ENCODE measurements at places on chromosomes 12 and 14. TPM values are rescaled to one million over a fixed set of nuclear protein-coding genes. Genes with fewer than 3 reads are reported as not detected.

Gene RNU4-1
- under 0.01 TPM for total RNA-seq

Gene IL22
- not detected for total RNA-seq

Gene AMN
- total RNA-seq: under 0.01 TPM

Gene FSCB
- total RNA-seq: not detected

Gene ACSS3
- 32.9 TPM for total RNA-seq

Gene STAC3
- 0.26 TPM for total RNA-seq

Gene PTGDR
- not detected for total RNA-seq

Gene OR11H6
- total RNA-seq: not detected

Gene NCAPD2
- 18.7 TPM for total RNA-seq

Gene POTEM
- total RNA-seq: not detected

Gene THTPA
- 24.1 TPM for total RNA-seq

DNA sequence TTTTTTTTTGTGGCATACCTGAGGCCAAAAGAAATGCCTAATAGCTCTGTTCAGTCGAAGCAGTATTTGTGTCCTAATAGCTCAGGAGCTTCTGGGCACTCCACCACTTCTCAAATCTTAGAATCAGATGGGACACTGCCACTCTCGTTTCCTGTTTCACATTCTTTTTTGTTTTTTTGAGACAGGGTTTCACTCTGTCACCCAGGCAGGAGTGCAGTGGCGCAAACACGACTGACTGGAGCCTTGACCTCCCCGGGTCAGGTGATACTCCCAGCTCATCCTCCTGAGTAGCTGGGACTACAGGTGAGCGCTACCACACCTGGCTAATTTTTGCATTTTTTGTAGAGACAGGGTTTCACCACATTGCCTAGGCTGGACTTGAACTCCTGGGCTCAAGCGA lies 52.7 kb downstream of the SPPL3 start:
- no peaks in the 10 kb centered on the region for H3K4me1 ChIP-seq
- H3K27ac ChIP-seq: no peak overlapping the region
- H3K27me3 ChIP-seq: no peaks in the 10 kb centered on the region
- DNase-seq: no peak
- H3K36me3 ChIP-seq: no peaks in the 10 kb centered on the region

DNA sequence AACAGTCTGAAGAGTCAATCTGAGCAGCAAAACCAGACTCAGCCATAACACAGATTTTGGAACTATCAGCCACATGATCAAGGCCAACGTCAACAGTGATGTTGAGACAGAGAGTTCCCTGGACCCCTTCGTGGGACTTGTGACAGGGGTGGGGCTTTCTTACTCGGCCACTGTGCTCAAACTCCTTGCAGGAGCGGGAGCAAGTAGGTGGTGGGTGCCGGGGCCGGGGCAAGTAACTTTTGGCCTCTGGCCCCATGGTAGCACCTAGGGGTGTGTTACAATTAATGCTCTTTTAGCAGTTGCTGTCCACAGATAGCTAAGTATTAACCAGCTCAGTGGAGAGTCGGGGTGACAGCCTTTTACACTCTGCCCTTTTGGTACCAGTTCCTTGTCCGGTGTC lies 384.4 kb downstream of the NUAK1 start:
- no peak for DNase-seq
- no peaks in the 10 kb centered on the region for H3K4me1 ChIP-seq
- no peaks in the 10 kb centered on the region for H3K27me3 ChIP-seq
- H3K27ac ChIP-seq: no peak overlapping the region
- H3K4me3 ChIP-seq: no peak overlapping the region

DNA sequence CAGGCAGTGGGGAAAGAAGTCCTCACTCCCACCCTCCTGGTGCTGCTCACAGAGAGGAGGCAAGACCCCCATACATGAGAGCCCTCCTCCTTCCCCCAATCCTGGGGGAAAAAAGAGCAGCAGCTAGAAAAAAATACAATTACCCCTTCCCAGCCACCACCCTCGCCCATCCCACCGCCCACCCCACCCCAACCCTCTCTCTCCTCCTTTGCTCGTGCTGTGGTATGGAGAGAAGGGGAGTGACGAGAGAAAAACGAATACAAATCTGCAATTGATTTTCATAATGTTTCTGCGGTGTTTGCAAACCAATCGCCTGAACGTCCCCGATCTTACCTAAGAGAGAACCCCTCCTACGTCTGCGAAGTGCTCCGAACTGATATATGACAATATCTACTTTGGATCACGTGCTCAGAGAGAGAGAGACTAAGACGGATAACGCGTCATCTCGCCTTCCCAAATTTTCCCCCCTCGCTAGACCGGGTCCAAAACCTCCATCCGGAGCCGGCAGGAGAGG lies at the start of gene HOXC11:
Gene HOXC11, plus strand, starts transcription at position 405 of the 514 bp plus-strand sequence. CDS start 116 bp downstream, outside the sequence.
- no peak for DNase-seq
- H3K4me3 ChIP-seq: no peak within 1 kb of the TSS
- no peak within 1 kb of the TSS for H3K27ac ChIP-seq
- H3K27me3 ChIP-seq: peaks cover 89% of the 10 kb centered on the region
- H3K4me1 ChIP-seq: no peaks in the 10 kb centered on the region

GRCh38 chr14:101193106-101193844 lies 289.8 kb upstream of the RTL1 start:
- DNase-seq: no peak
- H3K4me1 ChIP-seq: no peaks in the 10 kb centered on the region
- H3K4me3 ChIP-seq: no peak overlapping the region
- H3K36me3 ChIP-seq: no peaks in the 10 kb centered on the region

- no peaks in the 10 kb centered on the region for H3K4me1 ChIP-seq
- no peak overlapping the region for H3K27ac ChIP-seq
- H3K4me3 ChIP-seq: no peak overlapping the region
- H3K36me3 ChIP-seq: peaks cover 7% of the 10 kb centered on the region
- DNase-seq: peak; percentile 21
- H3K27me3 ChIP-seq: no peaks in the 10 kb centered on the region
These were observed 32.6 kb downstream of the CPSF2 start for GRCh38 chr14:92154283-92154942.

- no peaks in the 10 kb centered on the region for H3K36me3 ChIP-seq
- no peaks in the 10 kb centered on the region for H3K27me3 ChIP-seq
- peak; percentile 53 for DNase-seq
These were observed 3.5 kb upstream of the ANKRD52 start for GRCh38 chr12:56261503-56262232.

- no peaks in the 10 kb centered on the region for H3K36me3 ChIP-seq
- H3K4me3 ChIP-seq: no peak overlapping the region
- H3K4me1 ChIP-seq: peaks cover 5% of the 10 kb centered on the region
- DNase-seq: no peak
- no peak overlapping the region for H3K27ac ChIP-seq
These were observed 9.6 kb upstream of the SSPN start for GRCh38 chr12:26185532-26186320.

- H3K4me3 ChIP-seq: no peak overlapping the region
- peaks cover 11% of the 10 kb centered on the region for H3K36me3 ChIP-seq
- H3K27ac ChIP-seq: no peak overlapping the region
- no peaks in the 10 kb centered on the region for H3K27me3 ChIP-seq
- no peaks in the 10 kb centered on the region for H3K4me1 ChIP-seq
These were observed 15.8 kb upstream of the ATP5F1B start for GRCh38 chr12:56661560-56661959.

GRCh38 chr12:81221681-81222080 lies 143.8 kb downstream of the ACSS3 start:
- no peaks in the 10 kb centered on the region for H3K27me3 ChIP-seq
- H3K4me1 ChIP-seq: no peaks in the 10 kb centered on the region
- DNase-seq: no peak
- H3K27ac ChIP-seq: no peak overlapping the region

- no peaks in the 10 kb centered on the region for H3K36me3 ChIP-seq
- DNase-seq: no peak
- peaks cover 7% of the 10 kb centered on the region for H3K4me1 ChIP-seq
- H3K27ac ChIP-seq: no peak overlapping the region
These were observed 62.9 kb downstream of the EPS8 start for GRCh38 chr12:15726027-15726877.

DNA sequence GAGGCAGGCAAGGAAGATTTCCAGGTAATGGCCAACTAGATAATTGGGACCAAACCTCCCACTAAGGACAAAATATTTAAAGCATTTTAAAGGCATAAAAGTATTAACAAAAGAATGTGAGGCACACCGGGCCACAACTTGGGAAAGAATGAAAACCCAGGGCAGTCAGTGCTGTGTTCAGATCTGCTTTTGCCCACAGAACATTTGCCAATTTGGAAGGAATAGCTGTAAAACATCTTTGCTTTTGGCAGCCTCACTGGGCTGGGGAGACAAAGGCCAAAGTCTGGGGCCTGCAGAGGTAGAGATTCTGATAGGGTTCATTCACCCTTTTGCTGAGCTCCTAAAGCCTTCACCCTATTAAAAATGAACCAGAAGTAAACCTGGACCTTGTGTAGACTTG lies 82.3 kb downstream of the SYNE3 start:
- no peaks in the 10 kb centered on the region for H3K4me1 ChIP-seq
- peaks cover 17% of the 10 kb centered on the region for H3K36me3 ChIP-seq
- DNase-seq: no peak

GRCh38 chr12:53653595-53653994 lies 22.3 kb downstream of the ATP5MC2 start:
- H3K4me3 ChIP-seq: no peak overlapping the region
- DNase-seq: no peak
- H3K27ac ChIP-seq: no peak overlapping the region
- H3K27me3 ChIP-seq: no peaks in the 10 kb centered on the region
- no peaks in the 10 kb centered on the region for H3K36me3 ChIP-seq

- H3K27ac ChIP-seq: no peak overlapping the region
- DNase-seq: no peak
- peaks cover 89% of the 10 kb centered on the region for H3K36me3 ChIP-seq
These were observed 20.2 kb upstream of the NXPH4 start for GRCh38 chr12:57196439-57196838.

GRCh38 chr14:36665887-36666415 lies 4.3 kb downstream of the PAX9 start:
- H3K27ac ChIP-seq: no peak overlapping the region
- peaks cover 49% of the 10 kb centered on the region for H3K27me3 ChIP-seq
- no peak for DNase-seq
- H3K4me3 ChIP-seq: no peak overlapping the region
- no peaks in the 10 kb centered on the region for H3K4me1 ChIP-seq
- H3K36me3 ChIP-seq: no peaks in the 10 kb centered on the region

- DNase-seq: no peak
- H3K27ac ChIP-seq: no peak within 1 kb of the TSS
- H3K4me3 ChIP-seq: peak within 1 kb of the TSS; percentile 38
- H3K27me3 ChIP-seq: peaks cover 15% of the 10 kb centered on the region
- H3K4me1 ChIP-seq: no peaks in the 10 kb centered on the region
- H3K36me3 ChIP-seq: no peaks in the 10 kb centered on the region
These were observed at the start of gene KIF26A for GRCh38 chr14:104138098-104138717. Gene KIF26A, plus strand, starts transcription at chr14:104138587. Its CDS starts 136 bp downstream, at chr14:104138723.

- H3K4me3 ChIP-seq: no peak overlapping the region
- H3K27me3 ChIP-seq: no peaks in the 10 kb centered on the region
- no peak overlapping the region for H3K27ac ChIP-seq
- no peak for DNase-seq
- no peaks in the 10 kb centered on the region for H3K4me1 ChIP-seq
These were observed 903.1 kb downstream of the BCL11B start for GRCh38 chr14:98368916-98369315.

DNA sequence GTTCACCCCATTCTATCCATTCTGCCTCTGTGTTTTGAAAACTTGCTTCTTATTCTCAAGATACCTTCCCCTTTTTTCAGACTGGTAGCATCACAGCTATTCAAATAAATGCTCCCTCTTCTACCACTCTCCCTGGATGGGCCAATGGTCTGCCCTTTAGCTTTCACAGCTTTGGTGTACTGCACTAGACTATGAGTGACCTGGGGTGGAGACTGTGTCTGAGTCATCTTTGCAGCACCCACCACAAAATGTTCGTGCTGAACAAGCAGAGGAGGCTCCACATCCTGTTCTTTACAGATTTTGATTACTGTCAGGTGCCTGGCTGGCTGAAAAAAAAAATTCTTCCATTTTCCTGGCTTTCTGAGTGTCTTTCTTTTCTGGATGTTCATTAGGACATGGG lies 1104.1 kb upstream of the TMEM132C start:
- H3K4me1 ChIP-seq: no peaks in the 10 kb centered on the region
- no peaks in the 10 kb centered on the region for H3K27me3 ChIP-seq
- DNase-seq: peak; percentile 46
- no peak overlapping the region for H3K4me3 ChIP-seq
- H3K36me3 ChIP-seq: no peaks in the 10 kb centered on the region
- H3K27ac ChIP-seq: no peak overlapping the region

DNA sequence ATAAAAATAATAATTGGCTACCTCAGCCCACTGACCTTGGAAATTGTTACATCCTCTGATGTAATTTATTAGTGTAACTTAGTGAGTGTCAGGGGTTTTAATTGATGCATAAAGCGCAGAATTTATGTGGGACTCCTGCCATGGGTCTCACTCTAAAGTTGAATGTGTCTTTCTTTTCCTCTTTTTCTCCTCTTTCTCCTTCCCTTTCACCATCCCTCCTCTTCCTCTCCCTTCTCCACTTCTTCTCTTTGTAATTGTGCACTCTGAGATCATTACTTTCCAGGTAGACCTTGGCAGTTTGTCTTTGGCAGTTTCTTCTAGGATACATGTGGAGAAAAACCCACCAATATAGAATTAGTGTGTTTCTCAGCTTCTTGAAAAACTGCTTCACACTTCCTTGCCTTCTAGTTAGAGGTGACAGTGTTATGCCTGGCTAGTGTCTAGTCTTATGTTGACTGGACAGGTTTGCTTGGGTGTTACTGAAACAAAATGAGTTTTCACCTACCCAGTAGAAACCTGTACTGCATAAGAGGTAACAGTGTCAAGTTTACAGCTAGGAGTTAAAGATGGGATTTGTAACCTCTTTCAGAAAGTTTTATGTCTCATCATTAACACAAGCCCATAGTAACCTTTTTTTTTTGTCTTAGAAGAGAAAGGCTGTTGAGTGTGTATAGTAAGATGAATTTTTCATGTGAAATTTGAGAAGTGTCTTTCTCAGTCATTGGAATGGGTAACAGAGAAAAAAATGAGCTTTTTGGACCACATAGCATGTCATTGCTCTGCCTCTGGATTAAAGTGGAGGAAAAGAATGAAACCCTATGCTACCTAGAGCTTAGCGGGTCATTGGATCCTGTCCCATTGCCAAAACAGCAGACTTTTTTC lies 18.6 kb downstream of the PELI2 start:
- H3K4me1 ChIP-seq: peaks cover 2% of the 10 kb centered on the region
- DNase-seq: no peak
- H3K27ac ChIP-seq: no peak overlapping the region
- no peaks in the 10 kb centered on the region for H3K27me3 ChIP-seq
- H3K36me3 ChIP-seq: no peaks in the 10 kb centered on the region
- H3K4me3 ChIP-seq: no peak overlapping the region

DNA sequence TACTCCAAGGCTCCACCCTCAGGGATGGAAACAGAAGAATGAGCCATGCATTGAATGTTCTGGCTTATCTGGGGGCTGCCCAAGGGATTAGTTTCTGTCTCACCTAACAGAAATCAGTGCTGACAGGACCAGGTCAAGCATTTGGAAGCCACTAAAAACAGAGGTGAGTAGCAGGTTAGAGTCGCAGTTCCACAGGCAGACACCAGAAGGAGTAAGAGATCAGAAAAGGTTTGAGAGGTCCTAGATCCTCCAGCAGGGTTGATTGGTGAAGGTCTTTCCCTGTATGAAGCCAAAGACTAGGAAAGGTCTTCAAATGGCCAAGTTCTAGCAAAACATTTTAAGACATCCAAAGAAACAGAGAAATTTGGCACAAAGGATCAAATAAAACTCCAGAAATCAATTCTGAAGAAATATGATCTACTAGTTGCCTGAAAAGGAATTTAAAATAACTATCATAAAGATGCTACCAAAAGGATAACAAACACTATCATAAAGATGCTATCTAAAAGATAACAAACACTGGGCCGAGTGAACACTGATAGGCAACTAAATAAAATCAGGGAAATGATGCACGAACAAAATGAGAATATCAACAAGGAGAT lies 19.5 kb upstream of the TTC9 start:
- H3K36me3 ChIP-seq: no peaks in the 10 kb centered on the region
- H3K27ac ChIP-seq: no peak overlapping the region
- no peak overlapping the region for H3K4me3 ChIP-seq
- H3K27me3 ChIP-seq: peaks cover 3% of the 10 kb centered on the region
- DNase-seq: peak; percentile 12
